Urinary bladder (tissue), 4 donors: ENCODE measurements at places on chromosomes 5 and 9.

DNA sequence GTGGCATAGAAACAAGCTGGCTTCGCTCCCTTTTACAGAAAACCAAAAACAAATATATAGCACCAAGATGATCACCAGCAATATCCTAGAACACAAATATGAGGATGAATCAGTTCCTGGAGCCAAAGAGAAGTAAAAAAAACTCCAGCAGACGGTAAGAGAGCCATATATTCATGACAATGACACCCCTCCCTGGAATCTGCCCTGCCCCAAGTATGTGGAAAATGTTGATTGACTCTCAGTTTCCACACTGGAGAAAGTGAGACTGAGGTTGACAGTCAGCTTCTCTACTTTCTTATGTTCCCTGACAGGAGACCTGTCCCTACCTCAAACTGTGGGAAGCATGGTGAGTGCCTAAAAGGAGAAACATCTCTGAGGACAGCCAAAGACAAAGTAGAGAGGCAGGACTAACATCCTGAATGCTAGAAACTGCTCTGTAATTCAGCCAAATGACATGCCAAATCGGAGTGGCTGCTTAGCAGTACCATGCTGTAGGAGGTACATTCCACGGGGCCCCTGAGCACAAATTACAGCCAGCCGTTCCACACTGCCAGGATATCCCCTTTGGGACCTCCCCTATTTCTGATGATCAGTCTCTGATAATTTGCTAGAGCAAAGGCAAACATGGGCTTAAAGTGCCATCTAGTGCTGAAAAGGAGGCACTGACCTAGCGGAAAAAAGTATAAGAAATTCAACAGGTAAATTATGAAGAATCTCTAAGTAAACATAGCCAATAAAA lies 424.0 kb upstream of the RGMB start:
- DNase-seq = no peak

DNA sequence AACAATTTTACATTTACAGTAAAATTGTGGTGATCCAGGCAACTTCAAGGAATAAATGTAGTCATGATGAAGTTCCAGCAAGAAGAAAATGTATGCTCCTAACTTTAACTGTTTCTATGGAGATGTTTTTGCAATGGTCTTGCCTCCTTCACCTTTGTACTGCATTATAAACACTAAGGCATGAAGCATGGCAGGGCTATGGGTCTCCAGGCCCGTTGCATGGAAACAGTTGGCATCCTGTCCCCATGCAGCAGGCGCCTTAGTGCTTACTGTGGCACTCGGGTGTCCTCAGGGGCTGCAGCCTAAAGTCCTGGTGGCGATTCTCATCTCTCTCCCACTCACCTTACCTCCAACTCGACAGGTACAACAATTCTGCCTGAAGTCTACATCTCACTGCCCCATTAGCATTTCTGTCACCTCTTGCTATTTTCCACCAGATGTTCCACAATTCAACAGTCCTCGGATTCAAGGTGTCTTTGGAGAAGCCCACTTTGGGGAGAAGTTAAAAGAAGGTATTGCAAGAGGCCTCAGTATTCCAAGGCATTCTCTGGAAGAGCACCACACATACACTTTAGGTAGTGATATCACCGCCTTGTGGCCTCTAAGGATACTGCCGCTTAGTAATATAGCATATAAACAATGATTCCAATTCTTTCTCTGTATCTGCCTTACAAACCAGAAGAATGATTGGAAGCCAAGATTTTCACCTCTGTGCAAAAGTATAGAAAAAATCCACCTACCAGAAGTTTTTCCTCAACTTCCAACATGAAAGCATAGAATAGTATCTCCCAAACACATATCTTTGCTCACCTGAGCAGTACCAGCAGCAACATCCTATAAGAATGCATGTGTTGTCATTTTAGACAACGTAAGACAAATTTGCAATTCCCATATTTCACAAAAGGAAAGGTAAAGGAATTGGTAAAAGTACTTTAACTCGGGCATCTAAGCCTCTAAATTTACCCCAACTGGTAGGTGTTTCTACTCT lies 5.1 kb downstream of the LIFR start:
- no peak for DNase-seq

DNA sequence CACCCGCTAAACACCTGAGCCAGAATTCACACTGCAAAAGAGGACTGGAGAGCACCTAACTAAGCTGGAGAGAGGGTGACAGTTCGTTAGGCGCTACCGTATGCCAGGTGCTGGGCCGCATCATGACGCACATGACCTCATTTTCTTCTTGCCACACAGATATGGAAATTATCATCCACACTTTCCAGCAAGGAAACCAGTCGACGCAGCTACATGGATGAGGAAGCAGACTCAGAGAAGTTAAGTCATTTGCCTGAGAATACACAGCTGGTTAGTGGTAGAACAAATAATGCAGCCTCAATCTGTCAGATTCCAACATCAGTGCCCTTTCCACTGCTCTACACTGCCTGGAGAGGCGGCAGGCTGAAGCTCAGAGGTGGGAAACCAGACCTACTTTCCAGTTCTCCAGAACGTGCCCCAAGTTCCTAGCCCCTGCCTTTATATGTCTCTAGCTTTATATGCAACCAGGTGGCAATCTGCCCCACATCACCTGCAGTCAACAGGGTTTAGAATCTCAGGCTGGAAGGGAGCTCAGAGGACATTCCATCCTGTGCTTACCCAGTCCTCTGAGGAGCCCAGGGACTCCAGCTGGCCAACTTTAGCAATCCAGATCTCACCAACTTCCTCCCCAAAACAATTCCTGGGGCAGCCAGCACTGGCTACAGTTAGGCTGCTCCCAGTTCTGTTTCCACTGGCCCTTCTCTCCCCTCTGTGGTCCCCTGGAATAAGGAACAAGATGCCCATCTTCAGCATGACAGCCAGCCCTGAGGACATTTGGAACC lies 8.8 kb downstream of the TNIP1 start:
- DNase-seq = no peak

DNA sequence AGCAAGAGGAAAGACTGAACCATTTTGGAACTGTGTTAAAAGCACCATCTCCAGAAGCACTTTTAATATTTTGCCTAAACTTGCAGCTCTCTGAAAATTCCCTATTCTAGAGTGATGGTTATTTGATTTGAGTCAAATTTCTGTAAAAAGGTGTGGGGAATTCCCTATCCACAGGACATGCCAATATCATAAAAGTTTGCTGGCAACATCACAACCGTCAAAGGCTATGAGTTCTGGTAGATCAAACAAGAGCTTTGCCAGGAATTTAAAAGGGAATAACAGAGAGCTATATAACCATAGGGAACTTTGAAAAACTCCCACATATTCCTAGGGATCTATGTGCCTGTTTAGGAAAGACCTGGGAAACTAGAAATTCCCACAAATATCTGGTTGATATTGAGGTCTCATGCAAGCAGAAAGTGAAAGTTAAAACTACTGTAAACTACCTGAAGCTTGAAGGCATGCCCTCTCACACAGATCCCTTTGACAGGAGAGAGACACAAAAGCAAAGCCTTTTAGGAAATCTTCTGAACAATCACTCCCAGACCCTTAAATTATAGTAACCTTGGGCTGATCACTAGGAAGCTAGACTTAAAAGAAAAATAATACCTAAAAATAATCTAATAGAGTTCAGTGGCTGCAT lies 549.9 kb downstream of the ANXA1 start:
- DNase-seq = no peak

- no peak for DNase-seq
Measured at GRCh38 chr9:129698254-129698757, 32.9 kb downstream of the PRRX2 start.

DNA sequence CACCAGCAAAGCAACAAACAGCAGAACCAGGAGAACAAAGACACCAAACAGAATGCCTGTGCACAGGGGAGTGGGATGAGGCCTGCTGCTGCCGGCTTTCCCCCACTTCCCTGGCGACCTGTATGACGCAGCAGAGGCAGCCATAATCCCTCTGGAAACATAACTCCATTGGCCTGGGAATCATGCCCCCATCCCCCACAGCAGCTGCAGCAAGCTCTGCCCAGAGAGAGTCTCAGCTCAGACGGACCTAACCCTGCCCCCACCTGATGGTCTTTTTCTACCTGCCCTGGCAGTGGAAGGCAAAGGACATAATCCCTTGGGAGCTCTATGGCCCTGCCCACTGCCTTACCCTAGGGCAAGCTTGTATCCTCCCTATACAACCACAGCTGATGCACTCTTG lies 81.8 kb upstream of the FANCC start:
- DNase-seq = no peak

DNA sequence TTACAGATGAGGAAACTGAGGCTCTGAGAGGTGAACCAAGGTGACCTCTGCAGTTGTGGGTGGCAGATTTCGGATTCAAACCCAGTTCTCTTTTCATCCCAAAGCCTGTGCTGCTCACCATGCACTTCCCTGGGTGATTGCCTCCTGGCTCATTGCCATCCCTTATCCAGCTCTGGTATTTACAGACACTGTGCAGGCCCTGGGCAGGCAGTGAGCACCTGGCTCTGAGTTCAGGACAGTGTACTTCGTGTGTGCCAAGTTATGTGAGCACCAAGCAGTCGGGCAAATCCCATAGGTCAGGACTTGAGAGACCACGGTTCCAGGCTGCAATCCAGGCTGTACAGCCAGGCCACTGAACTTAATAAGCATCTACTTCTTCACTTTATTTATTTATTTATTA lies 1.4 kb downstream of the LRSAM1 start:
- no peak for DNase-seq

DNA sequence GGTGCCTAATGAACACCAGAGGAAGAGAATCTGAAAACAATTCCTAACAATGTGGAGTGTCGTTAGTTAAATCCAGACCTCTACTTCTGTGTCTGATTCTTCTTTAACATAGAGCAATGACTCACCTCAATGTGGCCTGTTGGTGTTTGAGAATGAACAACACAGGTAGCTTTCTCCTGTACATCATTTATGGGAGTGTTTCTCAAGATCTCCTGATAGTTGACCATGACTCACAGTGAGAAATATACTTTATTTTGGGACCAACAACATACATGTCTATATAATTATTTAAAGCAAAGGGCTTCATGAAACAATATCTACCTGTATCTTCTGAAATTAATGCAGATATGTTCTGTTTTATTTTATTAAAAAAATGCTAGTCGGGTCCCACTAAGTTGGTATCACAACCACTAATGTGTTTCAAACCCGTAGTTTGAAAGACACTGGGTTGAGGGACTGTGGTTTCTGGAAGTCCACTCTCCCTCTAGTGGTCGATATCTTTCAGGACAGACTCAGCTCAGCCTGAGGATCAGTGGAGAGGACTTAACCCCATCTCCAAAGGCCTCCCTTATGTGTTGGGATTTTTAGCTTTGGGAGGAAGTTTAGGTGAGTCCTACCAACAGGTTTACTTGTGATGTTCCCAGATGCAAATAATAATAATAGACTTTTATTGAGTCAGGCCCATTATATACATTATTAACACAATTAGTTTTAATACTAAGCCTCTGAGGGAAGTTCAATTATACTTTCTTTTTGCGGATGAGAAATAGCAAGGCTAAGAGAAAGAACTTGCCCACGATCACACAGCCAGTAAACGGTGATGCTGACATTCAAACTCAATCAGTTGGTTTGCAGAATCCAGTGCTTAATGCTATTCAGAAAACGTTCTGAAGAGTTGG lies 70.0 kb upstream of the KLF9 start:
- no peak for DNase-seq

DNA sequence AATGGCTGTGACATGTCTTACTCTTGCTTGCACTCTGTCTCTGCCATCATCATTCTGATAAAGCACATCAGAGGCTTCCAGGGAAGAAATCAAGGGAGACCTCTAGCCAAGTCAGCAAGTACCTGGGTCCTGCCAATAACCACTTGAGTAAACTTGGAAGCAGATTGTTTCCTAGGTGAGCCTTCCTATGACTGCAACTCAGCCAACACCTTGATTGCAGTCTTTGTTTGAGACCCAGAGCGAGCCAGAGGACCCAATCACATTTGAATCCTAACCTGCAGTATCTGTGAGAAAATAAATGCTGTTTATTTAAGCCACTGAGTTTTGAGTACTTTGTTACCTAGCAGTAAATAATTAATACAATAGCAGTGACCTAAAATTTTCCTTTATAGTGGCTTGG lies 356.8 kb upstream of the CHD1 start:
- no peak for DNase-seq

DNA sequence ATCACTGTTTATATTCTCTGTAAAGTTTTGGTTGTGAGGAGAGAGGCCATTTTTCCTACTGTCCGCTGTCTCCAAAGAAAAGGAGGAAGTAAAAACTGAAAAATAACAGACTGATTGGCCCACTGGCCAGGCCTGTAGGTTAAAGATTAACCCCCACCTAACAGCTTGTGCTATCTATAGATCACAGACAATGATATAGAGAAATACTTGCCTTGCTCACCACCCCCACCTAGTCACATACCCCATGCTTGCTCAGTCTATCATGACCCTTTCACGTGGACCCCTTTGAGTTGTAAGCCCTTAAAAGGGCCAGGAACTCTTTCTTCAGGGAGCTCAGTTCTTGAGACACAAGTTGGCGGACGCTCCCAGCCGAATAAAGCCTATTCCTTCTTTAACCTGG lies 357.4 kb downstream of the PRDM9 start:
- no peak for DNase-seq

GRCh38 chr5:172151661-172152210 lies 36.3 kb downstream of the STK10 start:
- no peak for DNase-seq

- no peak for DNase-seq
Measured at GRCh38 chr5:95620870-95621838, 1.3 kb downstream of the GPR150 start.

DNA sequence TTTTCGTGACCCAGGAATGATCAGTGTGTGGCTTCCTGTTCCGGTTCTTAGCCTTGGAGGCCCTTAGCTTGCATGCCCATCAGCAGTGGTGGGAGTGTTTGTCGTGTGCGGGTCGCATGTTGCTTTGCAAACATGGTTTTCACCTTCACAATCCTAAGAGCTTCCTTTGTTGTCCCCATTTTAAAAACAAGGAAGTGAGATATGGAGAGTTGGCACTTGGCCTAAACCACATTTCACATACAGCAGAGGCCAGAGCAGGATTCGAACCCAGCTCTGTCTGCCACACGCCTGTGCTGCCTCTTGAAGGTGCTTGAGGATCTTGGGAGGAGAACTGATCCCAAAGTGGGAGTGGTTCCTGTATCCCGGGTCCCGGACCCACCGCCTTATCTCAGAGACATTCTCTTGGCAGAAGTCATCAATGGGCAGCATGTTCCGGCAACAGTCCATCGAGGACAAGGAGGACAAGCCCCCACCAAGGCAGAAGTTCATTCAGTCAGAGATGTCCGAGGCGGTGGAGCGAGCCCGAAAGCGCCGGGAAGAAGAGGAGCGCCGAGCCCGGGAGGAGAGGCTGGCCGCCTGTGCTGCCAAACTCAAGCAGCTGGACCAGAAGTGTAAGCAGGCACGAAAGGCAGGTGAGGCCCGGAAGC lies 38.2 kb upstream of the POMT1 start:
- DNase-seq = no peak

GRCh38 chr5:88826646-88827585 lies 56.1 kb downstream of the MEF2C start:
- DNase-seq = no peak

DNA sequence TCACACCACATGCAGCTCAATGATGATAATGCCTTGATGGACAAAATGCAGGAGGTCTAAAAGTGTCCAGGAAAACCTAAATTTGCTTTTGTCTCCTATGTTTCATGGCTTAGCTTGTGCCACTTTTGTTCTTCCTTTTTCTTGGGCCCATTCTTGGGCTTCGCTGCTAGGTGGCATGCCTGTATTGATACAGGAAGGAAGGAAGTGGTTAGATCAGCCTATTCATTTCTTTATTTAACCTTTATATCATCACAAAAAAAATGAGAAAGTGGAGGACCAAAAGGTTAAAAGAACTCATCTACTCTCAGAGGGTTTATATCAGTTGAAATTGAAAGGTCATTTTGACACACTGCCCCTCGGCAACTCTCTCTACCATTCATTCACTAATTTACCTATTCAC lies 260.2 kb downstream of the ARHGAP26 start:
- DNase-seq = no peak

- no peak for DNase-seq
Measured at GRCh38 chr9:127273326-127273725, 8.8 kb downstream of the GARNL3 start.
